Activated CD4-positive, alpha-beta T cell treated with anti-CD3 and anti-CD28 coated beads, Interleukin-2, amount 10 ng/mL, durations not matched to agents 7 days and 5 days (primary cell): ENCODE measurements at places on chromosomes 2 and 18. TPM values are rescaled to one million over a fixed set of nuclear protein-coding genes. Genes with fewer than 3 reads are reported as not detected.

The SLC16A14 gene
- 0.27 TPM for total RNA-seq

- H3K27ac ChIP-seq, result no peak overlapping the region
- no peak overlapping the region for H3K4me3 ChIP-seq
- H3K4me1 ChIP-seq, result no peaks in the 10 kb centered on the region
- H3K27me3 ChIP-seq, result no peaks in the 10 kb centered on the region
- H3K36me3 ChIP-seq, result no peaks in the 10 kb centered on the region
These were observed 1420.3 kb upstream of the PIK3C3 start for GRCh38 chr18:40534723-40535122.

- no peaks in the 10 kb centered on the region for H3K36me3 ChIP-seq
- no peak for DNase-seq
- no peaks in the 10 kb centered on the region for H3K4me1 ChIP-seq
- H3K27me3 ChIP-seq, result peaks cover 12% of the 10 kb centered on the region
- no peak overlapping the region for H3K4me3 ChIP-seq
- H3K27ac ChIP-seq, result no peak overlapping the region
These were observed 287.3 kb downstream of the AGPS start for GRCh38 chr2:177679611-177680605.

GRCh38 chr2:152464851-152465470 is 130.0 kb downstream of the FMNL2 start:
- no peak overlapping the region for H3K27ac ChIP-seq
- no peak overlapping the region for H3K4me3 ChIP-seq
- H3K4me1 ChIP-seq, result peaks cover 9% of the 10 kb centered on the region
- no peaks in the 10 kb centered on the region for H3K36me3 ChIP-seq
- no peak for DNase-seq

DNA sequence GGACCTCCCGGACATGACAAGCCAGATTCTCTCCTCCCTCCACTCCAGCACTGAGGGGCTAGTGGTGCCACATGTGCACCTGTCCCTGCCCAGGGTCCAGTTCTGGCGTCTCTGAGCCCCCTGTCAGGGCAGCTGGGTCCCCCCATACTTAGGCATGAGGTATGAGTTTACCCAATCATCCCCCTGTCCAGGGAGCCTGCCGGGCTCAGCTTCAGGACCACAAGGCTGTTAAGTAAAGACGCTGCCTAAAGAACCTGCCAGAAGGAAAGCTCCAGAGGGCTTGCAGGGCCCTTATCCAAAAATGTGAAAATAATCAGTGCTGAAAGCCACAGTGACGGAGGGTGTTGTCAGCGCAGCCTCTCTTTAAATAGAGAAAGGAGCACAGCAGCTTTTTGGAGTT is 40.0 kb downstream of the SH3BP4 start:
- DNase-seq, result no peak
- H3K4me3 ChIP-seq, result no peak overlapping the region
- peaks cover 17% of the 10 kb centered on the region for H3K27me3 ChIP-seq
- H3K4me1 ChIP-seq, result no peaks in the 10 kb centered on the region

- peak; percentile 40 for DNase-seq
- H3K4me3 ChIP-seq, result no peak overlapping the region
- H3K36me3 ChIP-seq, result no peaks in the 10 kb centered on the region
- H3K4me1 ChIP-seq, result peaks cover 4% of the 10 kb centered on the region
- H3K27me3 ChIP-seq, result no peaks in the 10 kb centered on the region
These were observed 539.5 kb downstream of the NRXN1 start for GRCh38 chr2:50492477-50492851.

GRCh38 chr18:79405781-79406575 is 10.2 kb downstream of the NFATC1 start:
- no peaks in the 10 kb centered on the region for H3K27me3 ChIP-seq
- DNase-seq, result peak; percentile 91
- H3K27ac ChIP-seq, result peak overlapping the region; percentile 94
- H3K36me3 ChIP-seq, result peaks cover 29% of the 10 kb centered on the region
- H3K4me3 ChIP-seq, result peak overlapping the region; percentile 87
